ENCODE measurements at places on chromosomes 3 and 15.

- DNase-seq, result no peak
Measured at GRCh38 chr3:176740906-176741663, 456.2 kb downstream of the TBL1XR1 start.

DNA sequence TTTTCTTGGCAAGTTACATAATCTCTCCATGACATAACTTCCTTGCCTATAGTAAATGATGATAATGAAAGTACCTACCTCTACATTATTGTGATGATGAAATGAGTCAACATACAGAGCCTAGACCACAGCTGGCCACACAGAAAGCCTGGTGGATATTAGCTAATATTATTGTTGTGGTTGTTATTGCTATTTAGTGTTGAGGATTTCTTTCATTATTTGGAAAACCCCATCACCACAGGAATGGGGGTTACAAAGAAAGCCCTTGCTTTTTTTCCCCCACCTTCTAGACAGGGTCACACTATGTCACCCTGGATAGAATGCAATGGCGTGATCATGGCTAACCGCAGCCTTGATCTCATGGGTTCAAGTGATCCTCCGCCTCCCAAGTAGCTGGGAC, 125.0 kb downstream of the PDZRN3 start:
- no peak for DNase-seq

DNA sequence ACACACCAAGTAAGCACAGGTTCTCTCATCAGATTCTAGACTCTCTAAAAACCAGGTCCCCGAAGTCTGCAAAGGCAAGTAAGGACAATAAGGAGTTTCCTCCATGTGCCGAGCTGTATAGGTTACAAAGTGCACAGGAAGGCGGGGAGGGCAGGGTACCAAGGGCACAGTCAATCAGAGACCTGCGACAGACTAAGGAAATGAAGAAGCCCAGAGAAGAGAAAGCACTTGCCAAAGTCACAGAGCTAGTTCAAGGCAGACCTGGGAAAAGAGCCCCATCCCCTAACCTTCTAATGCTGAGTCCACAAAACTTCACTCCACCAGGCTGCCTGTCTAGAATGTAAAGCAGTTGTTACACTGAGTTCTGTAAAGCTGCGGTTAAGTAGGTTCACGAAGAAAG, 1.7 kb downstream of the SEC13 start:
- no peak for DNase-seq

DNA sequence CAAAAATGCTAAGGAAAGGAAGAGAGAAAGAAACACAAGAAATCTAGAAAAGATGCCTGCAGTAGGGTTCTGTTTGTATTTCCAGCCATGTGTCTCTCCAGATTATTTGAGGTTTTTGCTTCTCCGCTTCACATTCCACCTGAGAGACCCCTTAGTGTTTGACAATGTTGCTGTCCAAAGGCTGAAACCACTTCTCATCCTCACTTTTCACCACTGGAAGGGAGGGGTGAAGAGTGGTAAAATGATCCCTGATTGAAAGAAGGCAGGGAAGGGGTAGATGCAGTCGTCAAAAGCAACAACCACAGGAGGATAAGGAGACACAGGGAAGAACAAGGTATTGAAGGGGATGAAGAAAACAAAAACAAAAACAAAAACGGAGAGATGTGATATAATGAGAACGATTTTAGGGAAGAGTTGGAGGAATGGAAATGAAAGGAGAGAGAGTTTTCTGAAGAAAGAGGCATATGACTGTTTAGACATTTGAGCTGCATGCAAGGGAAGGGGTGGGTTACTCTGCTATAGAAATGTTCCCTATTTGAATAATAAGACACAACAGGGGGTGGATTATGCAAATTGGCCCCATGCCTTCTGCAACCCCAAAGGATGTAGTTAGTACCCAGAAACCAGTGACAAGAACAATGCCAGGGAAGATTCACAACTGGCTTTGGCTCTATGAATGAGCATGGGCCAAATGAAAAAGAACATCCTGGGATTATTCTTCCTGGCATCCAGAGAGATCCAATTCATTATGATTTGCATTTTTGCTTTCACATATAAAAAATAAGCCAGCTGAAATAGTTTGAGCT, 235.9 kb downstream of the GAP43 start:
- DNase-seq, result no peak

- DNase-seq, result no peak
Measured at GRCh38 chr3:83971666-83972065, 987.1 kb upstream of the CADM2 start.

GRCh38 chr3:32872487-32873382, 54.9 kb downstream of the TRIM71 start:
- no peak for DNase-seq

DNA sequence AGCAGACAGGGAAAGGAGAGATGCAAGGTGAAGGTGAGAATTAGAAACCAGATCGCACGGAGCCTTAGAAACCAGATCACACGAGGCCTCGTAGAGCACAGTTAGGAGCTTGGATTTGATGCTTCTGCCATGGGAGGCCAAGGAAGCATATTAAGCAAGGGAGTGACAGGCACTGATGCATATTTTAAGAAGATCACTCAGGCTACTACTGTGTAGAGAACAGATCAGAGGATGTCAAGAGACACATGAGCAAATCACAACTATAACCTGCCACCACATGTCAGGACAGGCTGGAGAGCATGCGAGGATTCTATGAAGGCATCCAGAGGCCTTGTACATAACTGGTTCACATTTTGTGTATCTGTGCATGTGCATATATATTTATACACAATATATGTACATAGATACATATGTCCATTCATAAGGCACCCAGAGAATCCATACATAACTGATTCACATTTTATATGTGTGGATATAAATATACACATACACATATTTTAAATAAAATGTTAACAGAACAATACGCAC, 99.6 kb upstream of the FHIT start:
- no peak for DNase-seq

- no peak for DNase-seq
Measured at GRCh38 chr3:143619231-143619630, 229.0 kb downstream of the SLC9A9 start.

- no peak for DNase-seq
Measured at GRCh38 chr15:44591326-44591725, 54.4 kb downstream of the EIF3J start.

GRCh38 chr3:81620849-81621248, 140.6 kb downstream of the GBE1 start:
- DNase-seq, result no peak

DNA sequence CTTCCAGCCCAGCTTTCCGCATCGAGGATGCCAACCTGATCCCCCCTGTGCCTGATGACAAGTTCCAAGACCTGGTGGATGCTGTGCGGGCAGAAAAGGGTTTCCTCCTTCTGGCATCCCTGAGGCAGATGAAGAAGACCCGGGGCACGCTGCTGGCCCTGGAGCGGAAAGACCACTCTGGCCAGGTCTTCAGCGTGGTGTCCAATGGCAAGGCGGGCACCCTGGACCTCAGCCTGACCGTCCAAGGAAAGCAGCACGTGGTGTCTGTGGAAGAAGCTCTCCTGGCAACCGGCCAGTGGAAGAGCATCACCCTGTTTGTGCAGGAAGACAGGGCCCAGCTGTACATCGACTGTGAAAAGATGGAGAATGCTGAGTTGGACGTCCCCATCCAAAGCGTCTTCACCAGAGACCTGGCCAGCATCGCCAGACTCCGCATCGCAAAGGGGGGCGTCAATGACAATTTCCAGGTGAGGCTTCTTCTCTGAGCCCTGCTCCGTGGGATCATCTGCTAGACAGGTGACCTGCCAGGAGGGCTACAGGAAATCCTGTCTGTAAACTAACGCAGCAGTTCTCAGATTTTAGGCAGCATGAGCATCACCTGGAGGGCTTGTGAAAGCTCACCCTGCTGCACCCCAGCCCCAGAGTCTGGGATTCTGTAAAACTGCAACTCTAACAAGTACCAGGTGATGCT, 1.6 kb downstream of the THBS1 start:
- no peak for DNase-seq

DNA sequence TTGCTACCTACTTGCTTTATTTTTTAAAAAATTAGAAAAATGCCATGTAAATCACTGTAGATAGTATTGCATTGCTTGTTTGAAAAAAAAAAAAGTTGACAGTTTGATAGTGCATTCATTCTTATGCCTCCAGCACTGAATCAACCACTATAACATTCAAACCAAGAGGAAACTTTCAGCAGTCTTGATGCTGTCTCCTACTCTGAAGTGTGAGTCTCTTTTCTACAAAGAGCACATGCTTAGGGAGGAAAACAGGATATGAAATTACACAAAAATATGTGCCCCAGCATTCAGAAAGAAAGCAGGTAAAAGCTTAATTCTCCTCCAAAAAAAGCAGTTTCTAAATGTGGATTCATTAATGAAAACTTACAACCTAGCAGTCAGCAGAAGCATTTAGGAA, 78.3 kb downstream of the ZBTB20 start:
- no peak for DNase-seq

GRCh38 chr3:69819282-69819681, 80.0 kb downstream of the MITF start:
- no peak for DNase-seq

- DNase-seq, result no peak
Measured at GRCh38 chr3:159536876-159537275, 451.8 kb upstream of the IL12A start.

DNA sequence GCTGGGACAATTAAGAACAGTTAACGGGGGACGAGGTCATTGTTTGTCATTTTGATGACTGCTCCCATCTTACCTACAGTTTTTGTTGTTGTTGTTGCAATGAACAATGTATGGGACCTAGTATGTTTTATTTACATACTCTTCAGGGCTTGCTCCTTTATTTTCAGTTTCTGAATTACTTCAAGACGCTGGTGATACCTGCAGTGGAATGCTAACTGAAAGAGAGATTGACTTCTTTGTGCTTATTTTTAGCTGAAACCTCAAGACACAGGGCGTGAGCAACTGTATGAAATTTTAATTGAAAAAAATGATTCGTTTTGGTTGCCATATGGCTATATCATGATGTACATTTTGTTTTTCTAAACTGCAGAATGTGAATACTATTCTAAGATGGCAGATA, 297.9 kb downstream of the EDEM1 start:
- DNase-seq, result no peak

DNA sequence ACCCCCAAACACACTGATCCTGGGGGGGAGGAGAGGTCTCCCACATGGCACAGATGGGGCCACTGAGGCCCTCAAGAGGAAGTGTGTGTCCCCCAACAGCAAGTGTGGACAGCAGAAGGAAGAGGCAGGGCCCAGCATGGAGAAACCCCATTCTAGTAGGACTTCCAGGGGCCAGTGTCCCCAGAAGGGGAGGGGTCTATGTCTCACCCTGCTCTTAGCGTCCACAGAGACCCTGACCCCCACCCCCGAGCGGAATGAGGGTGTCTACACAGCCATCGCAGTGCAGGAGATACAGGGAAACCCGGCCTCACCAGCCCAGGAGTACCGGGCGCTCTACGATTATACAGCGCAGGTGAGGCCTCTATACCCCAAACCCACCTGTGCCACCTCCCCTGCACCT, 35.3 kb downstream of the TSPAN3 start:
- no peak for DNase-seq

GRCh38 chr15:54582863-54583643, 604.8 kb downstream of the UNC13C start:
- DNase-seq, result no peak

- DNase-seq, result peak; percentile 90
Measured at GRCh38 chr15:75029378-75030022, 6.1 kb downstream of the PPCDC start.

GRCh38 chr3:166110102-166110501, 272.9 kb upstream of the BCHE start:
- no peak for DNase-seq

DNA sequence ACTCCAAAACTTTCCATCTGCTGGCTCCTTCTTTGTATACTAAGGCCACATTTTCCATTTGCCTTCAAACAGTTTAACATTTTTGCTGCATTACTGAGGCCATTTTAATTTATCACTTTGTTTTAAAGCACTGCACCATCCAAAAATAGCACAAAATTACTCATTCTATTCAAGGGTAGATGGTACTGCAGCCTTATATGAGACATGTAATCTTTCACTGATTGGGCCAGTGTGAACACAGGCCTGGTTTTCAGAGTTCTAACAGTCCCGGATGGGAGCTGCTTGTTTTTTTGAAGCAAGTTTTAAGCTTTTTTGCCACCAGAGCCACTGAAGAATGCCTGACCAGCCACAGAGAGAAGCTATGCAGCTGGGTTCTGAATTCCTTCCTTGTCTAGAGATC, 172.3 kb upstream of the TSC22D2 start:
- DNase-seq, result peak; percentile 59

GRCh38 chr15:88617031-88617722, 4.0 kb upstream of the AEN start:
- DNase-seq, result no peak

GRCh38 chr3:78277801-78278200, 1237.9 kb downstream of the ROBO2 start:
- DNase-seq, result no peak

DNA sequence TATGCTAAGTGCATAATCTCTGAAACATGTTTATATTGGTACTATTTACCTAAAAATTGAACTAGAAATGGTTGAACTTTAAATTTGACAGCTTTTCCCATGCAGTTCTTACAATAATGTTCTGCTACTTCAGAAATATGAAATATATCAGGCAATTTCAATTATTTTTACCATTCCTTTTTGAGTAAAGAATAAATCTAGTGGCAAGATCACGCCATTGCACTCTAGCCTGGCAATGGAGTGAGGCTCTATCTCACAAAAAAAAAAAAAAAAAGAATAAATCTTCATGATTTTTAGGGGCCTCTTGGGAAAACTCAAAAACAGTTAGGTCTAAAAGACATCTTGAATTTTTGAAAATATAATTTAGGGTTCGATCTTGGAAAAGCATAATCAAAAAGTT, 10.6 kb upstream of the DNAAF4 start:
- DNase-seq, result no peak

GRCh38 chr3:194976049-194976451, 290.4 kb downstream of the FAM43A start:
- no peak for DNase-seq

- no peak for DNase-seq
Measured at GRCh38 chr15:70172566-70173225, 75.0 kb upstream of the TLE3 start.

- DNase-seq, result no peak
Measured at GRCh38 chr3:61688307-61688984, 127.1 kb downstream of the PTPRG start.

- no peak for DNase-seq
Measured at GRCh38 chr15:82100111-82100929, 54.5 kb upstream of the MEX3B start.

DNA sequence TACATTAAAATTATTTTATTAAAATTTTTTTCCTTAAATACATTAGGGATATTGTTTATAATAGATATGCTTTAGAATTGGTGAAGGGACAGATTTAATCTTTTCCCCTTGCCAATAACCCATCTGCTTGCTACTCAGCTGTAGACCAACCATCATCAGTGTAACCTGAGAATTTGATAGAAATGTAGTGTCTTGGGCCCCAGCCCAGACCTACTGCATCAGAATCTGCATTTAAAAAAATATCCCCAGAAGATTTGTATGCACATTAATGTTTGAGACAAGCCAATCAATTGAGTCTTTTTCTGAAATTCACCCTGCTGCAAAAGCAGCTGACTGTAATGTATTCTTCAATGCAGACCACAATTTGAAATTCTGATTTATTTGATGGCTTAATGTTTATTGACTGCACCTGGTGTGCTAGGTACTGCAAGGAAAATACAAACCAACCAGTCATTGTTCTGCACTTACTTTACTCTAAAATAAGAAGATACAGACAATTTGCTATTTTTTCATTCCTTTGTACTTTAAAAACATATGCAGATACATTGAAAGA, 190.7 kb upstream of the SGO1 start:
- no peak for DNase-seq

GRCh38 chr15:61871926-61872522, 188.2 kb downstream of the VPS13C start:
- DNase-seq, result no peak
